Osteoblast (primary cell): ENCODE measurements at places on chromosomes 5 and 9.

- DNase-seq = no peak
Observed at GRCh38 chr5:153829510-153830065, 209.1 kb downstream of the FAM114A2 start.

DNA sequence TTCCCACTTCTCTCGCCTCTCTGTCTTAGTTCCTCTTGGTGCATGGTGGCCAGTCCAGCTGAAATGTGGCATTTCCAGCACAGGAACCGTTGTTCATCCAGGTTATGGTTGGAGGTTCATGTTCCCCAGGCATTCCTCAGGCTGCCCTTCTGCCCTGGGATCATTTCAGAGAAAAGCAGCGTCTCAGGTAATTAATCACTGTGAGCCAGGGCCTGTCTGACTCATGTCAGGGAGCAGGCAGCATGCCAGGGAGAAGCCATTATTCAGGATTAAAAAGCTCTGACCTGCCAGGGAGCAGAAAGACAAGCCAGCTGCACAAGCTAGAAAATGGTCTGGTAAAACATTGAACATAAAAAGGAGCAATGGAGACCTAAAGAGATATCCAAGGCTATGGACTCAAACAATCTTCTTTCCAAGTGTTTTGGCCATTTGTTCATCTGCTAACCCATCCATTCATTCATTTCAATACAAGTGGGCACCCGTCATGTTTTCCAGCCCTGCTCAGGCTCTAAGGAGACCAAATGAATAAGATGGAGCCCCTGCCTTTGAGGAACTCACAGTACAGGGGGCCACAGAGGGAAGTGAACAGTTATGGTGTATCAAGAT lies 241.4 kb downstream of the DRD1 start:
- no peak for DNase-seq

GRCh38 chr9:7578951-7579350 lies 220.6 kb downstream of the DMAC1 start:
- DNase-seq = no peak

- DNase-seq = peak; percentile 76
Observed at GRCh38 chr9:121322037-121322736, 47.9 kb downstream of the STOM start.

DNA sequence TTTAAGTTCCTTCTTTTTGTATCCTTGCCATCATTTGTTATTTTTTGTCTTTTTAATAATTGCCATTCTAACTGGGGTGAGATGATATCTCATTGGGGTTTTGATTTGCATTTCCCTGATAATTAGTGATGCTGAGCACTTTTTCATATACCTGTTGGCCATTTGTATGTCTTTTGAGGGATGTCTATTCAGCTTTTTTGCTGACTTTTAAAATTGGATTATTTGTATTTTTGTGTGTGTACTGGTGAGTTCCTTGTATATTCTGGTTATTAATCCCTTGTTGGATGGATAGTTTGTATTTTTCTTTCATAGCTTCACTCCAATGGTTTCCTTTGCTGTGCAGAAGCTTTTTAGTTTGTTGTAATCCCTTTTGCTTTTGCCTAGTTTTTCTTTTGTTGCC lies 19.1 kb downstream of the RCL1 start:
- DNase-seq = no peak

DNA sequence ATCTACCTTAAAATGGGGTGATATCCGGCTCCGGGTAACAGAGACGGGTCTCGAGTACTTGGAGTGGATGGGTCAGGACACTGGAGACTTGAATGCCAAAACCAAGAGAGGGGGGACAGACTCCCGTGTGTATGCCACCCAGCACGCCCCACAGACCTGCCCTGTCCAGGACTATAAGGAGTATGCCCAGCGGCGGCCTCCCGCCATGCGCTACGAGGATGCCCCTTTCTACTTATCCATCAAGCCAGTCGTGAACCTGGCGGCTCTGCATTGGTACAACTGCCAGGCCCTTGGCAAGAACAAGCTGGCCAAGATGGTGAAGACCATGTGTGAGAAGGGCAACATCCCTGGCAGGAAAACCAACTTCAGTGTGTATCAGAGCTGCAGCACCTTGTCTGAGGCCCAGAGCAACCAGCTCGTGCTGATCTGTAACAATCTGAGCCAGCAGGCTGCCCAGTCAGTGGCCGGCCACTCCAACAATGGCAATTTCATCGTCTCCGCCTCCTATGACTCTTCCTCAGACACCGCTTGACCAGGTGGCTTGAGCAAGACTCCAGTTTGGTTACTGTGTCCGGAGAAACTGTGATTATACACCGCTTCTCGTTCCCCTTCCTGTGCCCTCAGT lies 99.4 kb downstream of the INIP start:
- DNase-seq = no peak

GRCh38 chr5:167726642-167727041 lies 564.8 kb upstream of the WWC1 start:
- no peak for DNase-seq

- no peak for DNase-seq
Observed at GRCh38 chr5:170289121-170289520, 8.5 kb downstream of the LCP2 start.

DNA sequence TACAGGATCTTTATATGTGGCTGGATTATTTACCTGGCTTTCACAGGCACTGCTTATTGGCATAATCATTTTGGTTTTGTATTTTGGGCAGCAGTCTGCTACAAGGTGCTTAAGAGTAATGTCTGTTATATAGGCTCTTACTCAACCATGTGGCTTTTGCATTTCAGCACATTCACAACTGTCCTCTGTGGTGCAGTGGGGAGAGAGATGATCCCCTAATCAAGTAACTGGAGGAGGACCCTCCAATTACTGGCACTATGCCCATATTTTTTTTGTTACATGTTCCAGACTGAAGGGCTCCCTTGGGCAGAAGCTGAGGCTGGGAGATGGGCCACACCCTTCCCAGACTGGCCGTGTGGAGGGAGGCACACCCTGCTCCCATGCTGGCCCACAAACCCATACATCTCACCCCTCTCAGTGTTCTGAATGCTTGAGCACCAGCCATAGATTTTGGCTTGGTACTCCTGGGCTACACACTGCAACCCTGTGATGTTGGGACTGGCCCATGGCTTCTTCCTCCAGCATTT lies 173.5 kb downstream of the FAM174A start:
- no peak for DNase-seq

DNA sequence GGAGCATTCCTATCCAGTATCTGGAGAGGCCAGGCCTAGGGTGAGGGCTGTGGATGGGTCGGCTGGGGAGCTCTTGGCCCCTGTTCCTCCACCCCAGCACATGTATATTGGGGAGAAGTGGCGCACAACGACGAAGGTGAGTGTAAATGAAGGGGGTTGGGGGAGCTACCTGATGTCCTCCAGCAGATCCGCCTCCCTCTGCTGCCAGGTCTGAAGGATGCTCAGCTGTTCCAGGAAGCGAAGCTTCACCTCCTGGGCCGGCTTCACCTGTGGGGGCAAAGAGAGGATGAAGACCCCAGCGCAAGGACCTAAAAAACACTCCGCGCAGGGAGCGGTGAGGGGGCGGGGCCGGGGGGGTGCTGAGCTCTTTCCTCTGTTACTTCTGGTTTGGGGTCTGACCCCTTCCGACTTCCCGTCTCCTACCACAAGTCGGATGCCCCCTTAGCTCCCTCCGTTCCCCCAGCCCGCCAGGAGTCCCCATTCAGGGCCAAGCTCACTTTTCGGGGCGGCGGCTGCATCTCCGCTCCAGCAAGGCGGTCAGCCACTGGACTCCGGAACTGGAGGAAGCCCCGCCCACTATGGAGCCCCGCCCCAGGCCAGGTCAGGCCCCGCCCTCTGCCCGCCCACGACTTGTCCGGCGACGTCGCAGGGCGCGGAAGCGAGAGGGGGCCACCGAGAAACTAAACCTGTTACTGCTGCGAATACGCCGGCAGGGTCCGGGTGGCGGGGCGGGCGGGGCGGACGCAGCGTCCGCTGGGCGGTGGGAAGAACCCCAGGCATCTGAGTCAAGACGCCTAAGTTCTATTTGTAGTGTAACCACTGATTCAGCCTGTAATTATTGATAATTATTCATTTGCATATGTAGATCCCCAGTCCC lies at the start of gene FCHSD1:
TSS of gene FCHSD1 (minus strand) at position 568 of the 877 bp plus-strand sequence. CDS start at position 518, 50 bp downstream.
- peak; percentile 99 for DNase-seq

DNA sequence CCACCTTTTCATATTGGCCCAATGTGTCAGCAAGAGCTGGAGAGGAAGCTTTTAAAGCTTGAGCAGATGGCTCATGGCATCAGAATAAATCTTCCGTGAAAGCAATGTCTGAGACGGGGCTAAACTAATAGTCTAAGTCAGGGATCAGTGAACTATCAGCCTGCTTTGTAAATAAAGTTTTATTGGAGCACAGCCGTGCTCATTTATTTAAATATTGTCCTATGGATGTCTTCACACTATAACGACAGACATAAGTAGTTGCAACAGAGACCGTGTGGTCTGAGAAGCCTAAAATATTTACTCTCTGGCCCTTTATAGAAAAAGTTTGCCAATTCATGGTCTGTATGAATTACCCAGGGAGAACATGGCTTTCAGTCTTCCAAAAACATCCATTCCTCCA lies 85.6 kb upstream of the SLC44A1 start:
- DNase-seq = no peak

- DNase-seq = peak; percentile 81
Observed at GRCh38 chr5:60633341-60633740, 66.6 kb downstream of the DEPDC1B start.

DNA sequence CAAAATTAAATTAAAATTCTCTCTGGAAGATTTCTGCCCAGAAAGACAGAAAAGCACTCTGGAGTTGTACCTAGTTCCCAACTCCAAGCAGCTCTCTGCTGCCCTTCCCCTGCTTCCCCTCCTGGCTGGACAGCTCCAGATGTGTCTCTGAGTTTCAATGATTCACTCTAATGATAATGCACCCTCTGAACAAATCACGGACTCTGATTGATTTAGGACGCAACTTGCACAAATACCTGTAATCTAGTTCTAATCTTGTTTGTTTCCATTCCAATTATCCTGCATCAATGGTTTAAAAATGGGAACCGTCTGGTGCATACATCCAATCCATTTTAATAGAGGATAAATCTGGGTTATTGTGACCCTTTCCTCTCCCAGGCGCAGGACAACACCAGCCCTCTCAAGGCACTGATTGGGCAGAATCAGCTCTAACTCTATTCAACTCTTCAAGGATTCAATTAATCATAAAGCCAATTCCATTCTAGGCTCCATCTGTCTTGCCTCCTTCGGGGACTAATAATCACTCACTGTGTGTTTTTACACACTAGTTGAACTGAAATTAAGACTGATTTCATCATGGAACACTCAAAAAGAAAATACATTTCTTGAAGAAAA lies 111.2 kb upstream of the LRRTM2 start:
- DNase-seq = no peak

DNA sequence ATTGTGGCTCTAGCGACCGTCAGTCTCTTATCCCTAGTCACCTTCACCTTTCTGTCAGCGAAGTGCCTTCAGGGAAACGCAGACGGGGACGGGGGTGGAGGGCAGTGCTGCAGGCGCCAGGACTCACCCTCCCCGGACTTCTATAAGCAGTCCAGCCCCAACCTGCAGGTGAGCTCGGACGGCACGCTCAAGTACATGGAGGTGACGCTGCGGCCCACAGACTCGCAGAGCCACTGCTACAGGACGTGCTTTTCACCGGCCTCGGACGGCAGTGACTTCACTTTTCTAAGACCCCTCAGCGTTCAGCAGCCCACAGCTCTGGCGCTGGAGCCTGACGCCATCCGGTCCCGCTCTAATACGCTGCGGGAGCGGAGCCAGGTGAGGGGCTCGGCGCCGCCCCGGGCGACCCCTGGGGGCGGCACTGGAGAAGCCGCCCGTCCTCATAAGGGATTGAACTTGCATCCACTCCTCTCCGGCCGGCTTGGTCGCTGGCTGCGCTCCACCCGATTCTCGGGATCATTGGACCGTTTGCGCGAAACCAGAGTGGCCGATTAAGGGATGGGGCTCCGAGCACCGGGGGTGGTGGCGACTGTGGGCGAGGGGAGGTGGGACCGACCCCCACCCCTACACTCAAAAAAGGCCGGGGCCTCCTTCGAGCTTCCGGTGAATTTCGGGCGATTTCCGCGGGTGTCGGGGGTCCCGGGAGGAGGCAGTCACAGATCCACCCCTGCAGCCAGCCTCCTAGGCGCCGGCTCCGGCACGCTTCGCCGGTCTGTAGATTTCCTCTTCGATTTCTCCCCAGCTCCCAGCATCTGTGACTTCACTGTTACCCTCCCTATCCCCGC lies 2.7 kb downstream of the PCDHGC5 start:
- no peak for DNase-seq

DNA sequence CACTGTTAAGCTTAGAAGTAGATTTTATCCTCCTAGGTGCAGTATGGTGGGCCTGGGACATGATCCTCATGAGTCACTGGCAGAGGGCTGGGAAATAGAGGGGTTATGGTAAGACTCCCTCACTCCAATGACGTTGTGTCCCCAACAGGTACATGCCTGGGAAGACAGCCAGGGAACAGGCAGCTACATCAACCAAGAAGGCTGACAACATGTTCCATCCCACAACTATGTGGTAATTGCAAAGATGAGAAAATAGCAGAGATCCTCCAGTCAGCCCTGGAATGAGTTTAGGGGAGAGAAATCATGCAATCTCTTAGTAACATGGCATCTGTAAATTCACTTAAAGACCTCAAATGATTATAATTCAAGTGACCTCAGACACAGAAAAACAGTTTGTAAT lies 114.4 kb upstream of the LIFR start:
- DNase-seq = no peak

- DNase-seq = peak; percentile 29
Observed at GRCh38 chr9:93111001-93111370, 15.0 kb downstream of the CARD19 start.

DNA sequence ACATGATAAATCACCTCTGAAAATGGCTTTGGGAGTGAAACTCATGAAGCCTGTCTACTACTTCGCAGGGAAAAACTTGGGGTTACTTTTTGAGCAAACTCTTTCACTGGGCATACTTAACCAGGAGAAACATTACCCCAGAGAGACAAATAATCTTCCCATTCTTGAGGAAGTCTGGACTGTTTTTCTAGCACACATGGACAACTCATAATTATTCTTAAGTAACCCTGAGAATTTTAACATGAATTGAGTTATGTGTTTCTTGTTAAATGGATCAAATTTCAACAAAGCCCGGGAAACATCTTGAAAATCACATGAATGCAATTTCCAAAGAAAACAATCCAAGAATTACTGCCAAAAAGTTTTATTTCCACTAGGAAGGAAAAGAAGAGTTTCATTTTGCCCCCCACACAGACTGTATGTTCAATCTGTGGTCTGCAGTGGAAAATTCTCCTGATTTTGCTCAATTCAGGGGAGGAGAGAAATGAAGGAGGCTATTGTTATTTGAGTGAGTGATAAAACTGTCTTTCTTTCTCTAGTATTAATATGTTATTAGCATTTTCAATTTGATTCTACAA lies 564.8 kb upstream of the CLINT1 start:
- DNase-seq = no peak

- no peak for DNase-seq
Observed at GRCh38 chr5:61357745-61358144, 25.7 kb downstream of the ZSWIM6 start.
